Psoas muscle (tissue), 8 donors: ENCODE measurements at places on chromosomes 7 and 10.

DNA sequence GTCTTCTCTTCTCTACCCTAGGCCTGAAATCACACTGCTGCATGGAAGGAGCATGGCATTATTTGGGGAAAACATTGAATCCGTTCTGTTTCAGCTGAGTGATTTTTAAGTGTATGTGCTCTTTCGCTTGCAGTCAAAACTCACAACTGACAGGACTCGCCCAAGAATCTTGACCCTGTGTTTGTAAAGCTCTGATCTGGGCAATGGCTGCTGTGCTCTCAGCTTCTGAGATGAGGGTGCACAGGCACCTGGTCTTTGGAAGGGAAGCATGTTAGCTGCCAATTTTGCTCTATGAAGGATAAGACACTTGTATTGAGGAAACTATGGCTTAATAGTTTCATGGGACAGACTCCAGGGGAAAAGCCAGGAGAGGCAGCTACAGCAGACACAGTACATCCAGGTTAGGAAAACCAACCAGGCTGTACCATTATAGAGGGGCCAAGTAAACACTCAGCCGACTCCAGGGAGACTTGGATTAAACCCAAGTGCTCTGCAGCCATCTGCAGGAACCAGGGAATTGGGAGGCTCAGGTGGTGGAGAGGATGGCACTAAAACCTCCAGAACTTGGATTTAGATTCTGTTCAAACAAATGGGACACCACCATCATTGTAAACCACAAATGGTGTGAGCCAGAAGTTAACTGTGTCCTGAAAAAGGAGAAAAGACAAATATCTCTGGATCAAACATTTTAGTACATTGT, 43.3 kb downstream of the LYZL1 start:
- H3K27ac ChIP-seq: no peak overlapping the region
- H3K27me3 ChIP-seq: no peaks in the 10 kb centered on the region
- DNase-seq: no peak
- peaks cover 7% of the 10 kb centered on the region for H3K4me1 ChIP-seq

DNA sequence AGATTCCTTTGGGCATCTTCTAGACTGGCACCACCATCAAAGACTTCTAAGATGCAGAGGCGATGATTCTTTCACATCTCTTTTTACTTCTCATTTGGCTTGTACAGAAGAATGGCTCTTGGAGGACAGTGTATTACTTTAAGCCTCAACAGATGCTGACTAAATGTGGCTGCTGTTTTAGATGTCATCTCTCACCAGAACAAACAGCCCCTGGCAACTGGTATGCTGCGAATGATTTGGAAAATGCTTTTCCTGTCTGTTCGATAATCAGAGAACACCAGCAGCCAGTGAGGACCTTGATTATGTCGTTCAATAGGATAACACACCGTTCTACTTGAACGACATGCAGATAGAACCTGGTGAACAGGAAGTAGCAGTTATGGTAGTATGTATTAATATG, 131.8 kb downstream of the RNF216 start:
- H3K4me1 ChIP-seq: no peaks in the 10 kb centered on the region
- no peaks in the 10 kb centered on the region for H3K27me3 ChIP-seq
- H3K36me3 ChIP-seq: peaks cover 10% of the 10 kb centered on the region

- no peak overlapping the region for H3K27ac ChIP-seq
- DNase-seq: no peak
- H3K36me3 ChIP-seq: peaks cover 18% of the 10 kb centered on the region
- H3K27me3 ChIP-seq: no peaks in the 10 kb centered on the region
- H3K4me3 ChIP-seq: no peak overlapping the region
Observed at GRCh38 chr10:132341017-132341416, 9.0 kb downstream of the LRRC27 start.

DNA sequence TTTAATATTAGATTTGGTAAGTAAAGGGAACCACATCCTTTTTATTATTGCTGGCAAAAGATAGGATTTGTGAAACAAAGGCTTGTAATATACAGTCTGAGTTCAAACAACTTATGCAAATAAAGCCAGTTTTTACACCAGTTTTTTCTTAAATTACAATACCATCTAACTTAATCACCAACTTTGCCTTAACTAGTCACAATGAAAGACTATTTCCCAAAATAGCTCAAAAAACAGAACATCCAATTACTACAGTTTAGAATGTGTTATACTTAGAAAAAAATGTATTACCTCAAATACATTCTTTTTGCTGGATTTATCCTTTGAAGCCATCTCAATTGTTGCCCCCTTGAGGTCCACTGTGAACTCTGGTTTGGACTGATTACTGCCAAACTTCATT, 108.5 kb downstream of the ARHGAP12 start:
- H3K36me3 ChIP-seq: no peaks in the 10 kb centered on the region
- H3K27ac ChIP-seq: peak overlapping the region; percentile 71

DNA sequence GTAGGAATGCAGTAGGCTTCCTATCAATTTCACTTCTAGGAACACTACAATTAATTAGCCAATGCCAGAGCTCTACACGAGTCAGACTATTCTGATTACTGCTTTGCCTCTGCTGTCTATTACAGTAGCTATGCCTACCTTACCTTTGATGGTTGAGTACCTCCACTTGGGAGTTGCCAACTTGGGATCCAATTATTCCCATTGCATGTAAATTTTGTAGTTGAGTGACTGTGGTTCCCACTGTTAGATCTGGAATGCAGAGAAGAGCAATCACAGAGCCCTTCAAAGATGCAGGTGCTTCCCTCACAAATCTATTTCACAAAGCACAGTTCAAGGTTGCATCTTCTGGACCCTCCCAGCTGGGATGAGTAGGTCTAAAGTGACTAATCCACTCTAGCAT, 62.9 kb upstream of the AASS start:
- no peak overlapping the region for H3K4me3 ChIP-seq
- DNase-seq: no peak
- no peaks in the 10 kb centered on the region for H3K36me3 ChIP-seq
- H3K4me1 ChIP-seq: no peaks in the 10 kb centered on the region

- H3K27me3 ChIP-seq: no peaks in the 10 kb centered on the region
- DNase-seq: no peak
- no peaks in the 10 kb centered on the region for H3K36me3 ChIP-seq
- H3K4me3 ChIP-seq: no peak overlapping the region
Observed at GRCh38 chr10:108696792-108697477, 1226.4 kb downstream of the XPNPEP1 start.
